Erythroblast (primary cell): ENCODE measurements at places on chromosomes 7 and 10.

DNA sequence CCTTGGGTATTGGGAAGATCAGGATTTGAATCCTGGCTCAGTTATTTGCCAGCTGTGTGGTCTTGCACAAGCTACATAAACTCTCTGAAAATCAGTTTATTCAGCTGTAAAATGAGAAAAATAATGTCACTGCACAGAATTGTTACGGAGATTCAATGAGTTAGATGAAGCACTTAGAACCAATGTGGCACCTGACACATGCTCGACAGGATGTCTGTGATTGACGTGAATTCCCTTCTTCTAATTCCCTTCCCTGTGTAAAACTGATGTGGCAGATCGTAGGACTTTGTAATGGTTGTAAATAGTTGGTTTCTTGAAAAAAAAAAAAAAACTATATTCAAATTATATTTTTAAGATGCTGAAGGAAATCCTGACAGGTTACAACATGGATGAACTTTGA is 249.9 kb upstream of the MKLN1 start:
- DNase-seq: no peak

DNA sequence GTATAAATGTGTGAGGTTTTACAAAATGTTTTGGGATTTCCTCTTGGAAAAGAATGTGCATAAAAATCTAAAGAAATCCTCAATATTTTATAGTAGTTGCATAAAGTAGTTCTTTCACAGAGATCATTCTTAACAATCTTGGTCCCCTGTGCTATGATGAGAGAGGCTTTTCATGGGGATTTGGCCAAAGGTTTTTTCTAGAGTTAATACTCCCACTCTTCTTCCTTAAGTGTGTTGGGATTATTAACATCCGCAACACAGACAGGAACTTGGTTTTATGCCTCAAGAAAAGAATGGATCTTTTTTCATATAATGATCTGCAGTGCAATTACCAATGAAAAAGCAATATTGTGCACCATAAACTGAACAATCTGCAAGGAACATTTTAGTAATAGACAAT is 71.5 kb downstream of the AGMO start:
- no peak for DNase-seq

DNA sequence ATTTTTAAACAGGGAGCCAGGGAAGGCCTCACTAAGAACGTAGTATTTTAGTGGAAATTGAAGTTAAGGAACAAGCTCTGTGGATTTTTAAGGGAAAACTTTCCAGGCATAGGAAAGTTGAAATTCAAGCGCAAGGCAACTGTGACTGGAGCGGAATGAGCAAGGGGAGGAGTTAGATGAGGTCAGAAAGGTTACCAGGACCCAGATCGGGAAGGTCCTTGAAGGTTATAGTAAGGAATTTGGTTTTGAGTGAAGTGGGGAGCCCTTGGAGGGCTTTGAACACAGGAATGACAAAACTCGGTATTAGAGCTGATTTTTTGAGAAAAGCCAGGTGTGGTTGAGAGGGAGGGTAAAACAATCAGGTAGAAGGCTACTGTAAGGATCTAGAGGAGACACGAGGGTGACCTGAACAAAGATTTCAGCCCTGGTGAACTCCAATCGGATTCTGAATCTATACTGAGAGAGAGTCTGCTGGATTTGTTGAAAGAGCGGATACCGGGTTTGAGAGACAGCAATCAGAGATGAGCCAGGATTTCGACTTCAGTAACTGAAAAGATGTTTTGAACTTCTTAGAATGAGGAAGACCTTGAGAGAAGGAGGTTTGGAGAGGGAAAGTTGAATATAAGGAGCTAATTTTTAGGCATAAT is 1013.9 kb downstream of the NRG3 start:
- DNase-seq: no peak

GRCh38 chr10:110774069-110775019 is 97.4 kb upstream of the PDCD4 start:
- DNase-seq: peak; percentile 45

DNA sequence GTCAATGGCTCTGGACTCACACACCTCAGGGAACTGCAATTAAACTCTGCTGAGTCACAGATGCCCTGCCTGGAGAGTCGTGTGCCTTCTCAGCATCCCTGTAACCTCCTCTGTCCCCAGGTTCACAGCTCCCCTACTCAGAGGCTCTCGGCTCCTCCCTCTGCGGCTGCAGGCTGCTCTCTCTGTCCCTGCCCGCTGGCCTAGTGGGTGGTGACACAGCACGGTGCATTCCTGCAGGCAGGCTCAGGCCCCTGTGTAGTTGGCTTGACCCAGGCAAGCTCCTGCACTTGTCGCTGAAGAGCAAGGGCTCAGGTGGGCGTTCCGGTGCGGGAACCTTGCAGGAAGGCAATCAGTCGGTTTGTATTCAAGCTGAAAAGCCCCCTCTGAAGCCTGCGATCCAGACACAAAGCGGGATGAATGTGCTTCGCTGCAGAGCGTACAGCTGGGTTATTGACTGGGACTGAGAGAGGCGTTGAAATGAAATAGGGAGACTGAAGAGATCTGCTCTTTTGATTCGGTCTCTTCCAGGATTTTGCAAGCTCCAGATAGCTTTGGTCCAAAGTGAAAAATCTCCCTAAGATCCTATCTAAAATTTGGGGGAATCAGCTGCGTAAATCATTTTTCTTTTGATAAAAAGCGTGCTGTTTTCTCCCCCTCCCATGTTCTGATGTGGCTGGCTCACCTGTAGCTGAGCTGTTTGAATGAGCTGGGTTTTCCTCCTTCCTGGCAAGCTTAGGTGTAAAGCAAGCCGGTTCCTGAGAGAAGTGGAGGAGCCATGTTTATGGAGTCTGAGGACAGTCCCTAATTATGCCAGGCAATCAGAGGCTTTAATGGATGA is 208.7 kb upstream of the PHYHIPL start:
- no peak for DNase-seq

DNA sequence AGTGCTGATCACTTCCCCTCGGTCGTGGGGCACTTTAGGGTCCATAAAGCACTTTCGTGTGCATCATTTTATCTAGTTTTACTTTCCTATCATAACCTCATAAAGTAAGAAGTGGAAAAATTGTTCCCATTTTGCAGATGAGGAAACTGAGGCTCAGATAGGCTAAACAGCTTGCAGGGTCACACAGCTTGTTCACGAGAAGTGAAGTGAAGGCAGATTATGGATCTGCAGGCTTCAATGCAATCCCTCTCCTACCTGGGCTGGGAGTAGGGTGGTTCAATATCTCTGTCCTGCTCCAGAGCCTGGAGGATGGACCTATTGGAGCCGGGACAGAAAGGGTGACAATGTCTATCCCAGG is 10.8 kb upstream of the ZNF467 start:
- no peak for DNase-seq

- DNase-seq: no peak
Observed at GRCh38 chr7:127287133-127287532, 34.4 kb upstream of the GRM8 start.

GRCh38 chr7:129864042-129864441 is 88.7 kb downstream of the UBE2H start:
- no peak for DNase-seq

DNA sequence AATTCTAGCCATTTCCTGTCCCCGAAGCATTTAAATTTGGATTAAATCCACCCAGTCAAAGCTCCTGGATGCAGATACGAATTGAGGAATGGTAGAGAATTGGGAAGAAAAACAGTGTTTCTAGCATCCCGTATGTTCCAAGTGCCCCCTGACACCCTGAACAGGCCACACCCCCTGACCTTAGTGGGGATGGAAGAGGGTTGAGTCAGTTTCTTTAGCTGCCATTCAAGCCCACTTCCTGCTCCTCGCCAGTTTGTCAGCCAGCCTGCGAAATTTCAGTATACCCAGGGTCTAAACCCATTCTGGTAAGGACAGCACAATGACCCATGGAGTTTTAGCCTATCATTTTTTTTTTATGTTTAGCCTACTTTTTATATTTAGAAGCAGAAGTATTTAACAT is 101.1 kb downstream of the PKD1L1 start:
- no peak for DNase-seq

- no peak for DNase-seq
Observed at GRCh38 chr7:86768967-86769760, 125.5 kb downstream of the GRM3 start.

GRCh38 chr7:127905491-127906330 is 125.5 kb downstream of the LRRC4 start:
- DNase-seq: no peak

DNA sequence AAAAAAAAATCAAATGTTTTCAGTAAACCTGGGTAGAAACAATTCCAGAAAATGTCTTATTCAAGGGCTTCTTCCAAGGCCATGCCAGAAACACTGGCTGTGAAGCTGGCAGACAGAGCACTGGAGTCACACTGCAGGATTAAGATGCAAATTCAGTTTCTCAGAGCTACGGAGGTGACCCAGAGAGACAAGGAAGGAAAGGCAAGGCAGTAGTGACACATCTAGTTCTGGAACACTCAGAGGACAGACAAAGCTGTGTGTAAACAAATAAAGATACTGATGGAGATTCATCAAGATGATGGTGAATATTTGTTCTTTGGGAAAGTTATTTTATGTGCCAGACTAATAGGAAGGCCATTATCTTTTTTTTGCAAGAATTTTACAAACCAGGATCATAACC is 608.3 kb upstream of the C7orf33 start:
- DNase-seq: no peak

- no peak for DNase-seq
Observed at GRCh38 chr10:60525716-60526585, 136.3 kb upstream of the ANK3 start.

- DNase-seq: no peak
Observed at GRCh38 chr10:124474514-124475070, 13.0 kb downstream of the LHPP start.

- DNase-seq: no peak
Observed at GRCh38 chr7:112211348-112211907, 4.9 kb downstream of the ZNF277 start.

DNA sequence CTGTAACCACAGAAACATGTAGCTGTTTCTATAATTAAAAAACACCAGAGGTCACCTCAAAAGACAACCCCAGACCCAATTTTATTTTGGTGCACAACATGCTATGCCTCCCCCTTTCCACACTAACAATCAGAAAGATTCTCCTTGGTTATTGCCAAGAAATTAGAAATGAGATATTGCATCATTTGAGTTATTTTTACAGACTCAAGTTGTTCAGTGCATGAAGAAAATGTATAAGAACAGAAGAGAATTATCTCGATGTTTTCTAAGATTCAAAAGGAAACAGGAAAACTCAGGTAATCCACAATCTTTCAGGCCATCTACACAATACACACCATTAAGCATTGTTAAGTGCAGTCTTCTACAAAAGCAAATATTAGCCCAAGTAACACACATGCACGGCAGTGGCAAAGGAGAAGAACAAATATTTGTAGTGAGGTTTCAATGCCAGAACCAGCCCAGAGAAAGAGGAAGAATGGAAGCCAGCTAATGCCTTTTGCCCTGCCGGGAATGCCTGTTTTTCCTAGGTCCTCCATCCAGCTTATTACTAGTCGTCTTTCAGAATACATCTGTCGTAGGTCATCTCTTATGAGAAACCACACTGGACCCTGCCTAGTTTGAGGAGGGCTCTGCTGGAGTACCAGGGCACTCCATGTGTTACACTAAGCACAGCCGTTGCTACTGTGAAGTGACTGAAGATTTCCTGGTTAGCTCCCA is 67.6 kb upstream of the C1GALT1 start:
- DNase-seq: no peak

- no peak for DNase-seq
Observed at GRCh38 chr10:16001581-16001980, 141.3 kb upstream of the MINDY3 start.

- no peak for DNase-seq
Observed at GRCh38 chr7:23043441-23043840, 29.5 kb upstream of the HYCC1 start.

GRCh38 chr10:115939101-115939854 is 333.7 kb downstream of the GFRA1 start:
- DNase-seq: no peak

DNA sequence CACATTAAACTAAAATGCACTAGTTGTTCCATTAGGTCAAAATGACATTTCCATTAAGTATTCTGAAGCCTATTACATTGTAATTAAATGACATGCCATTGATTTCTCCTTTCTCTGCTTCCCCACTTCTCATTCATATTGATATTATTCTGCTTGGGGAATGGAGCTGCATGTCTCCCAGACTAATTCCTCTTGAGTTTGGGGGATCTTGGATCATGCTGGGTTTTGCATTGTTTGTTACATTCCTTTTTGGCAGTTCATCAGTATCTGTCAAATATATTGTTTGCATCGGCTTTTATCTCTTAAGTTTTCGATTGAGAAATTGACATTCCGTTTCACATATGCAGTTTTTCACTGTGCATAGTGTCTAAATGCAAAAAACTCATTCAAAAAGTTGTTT is 65.1 kb upstream of the CYP26C1 start:
- DNase-seq: no peak

- no peak for DNase-seq
Observed at GRCh38 chr10:22823109-22823508, 104.7 kb upstream of the ARMC3 start.

GRCh38 chr10:132186488-132187429 is at the start of gene DPYSL4:
TSS of gene DPYSL4 (plus strand) at chr10:132186948. CDS start at chr10:132187064, 116 bp downstream.
- peak; percentile 43 for DNase-seq

GRCh38 chr7:90180011-90180585 is 25.8 kb downstream of the STEAP1 start:
- no peak for DNase-seq

DNA sequence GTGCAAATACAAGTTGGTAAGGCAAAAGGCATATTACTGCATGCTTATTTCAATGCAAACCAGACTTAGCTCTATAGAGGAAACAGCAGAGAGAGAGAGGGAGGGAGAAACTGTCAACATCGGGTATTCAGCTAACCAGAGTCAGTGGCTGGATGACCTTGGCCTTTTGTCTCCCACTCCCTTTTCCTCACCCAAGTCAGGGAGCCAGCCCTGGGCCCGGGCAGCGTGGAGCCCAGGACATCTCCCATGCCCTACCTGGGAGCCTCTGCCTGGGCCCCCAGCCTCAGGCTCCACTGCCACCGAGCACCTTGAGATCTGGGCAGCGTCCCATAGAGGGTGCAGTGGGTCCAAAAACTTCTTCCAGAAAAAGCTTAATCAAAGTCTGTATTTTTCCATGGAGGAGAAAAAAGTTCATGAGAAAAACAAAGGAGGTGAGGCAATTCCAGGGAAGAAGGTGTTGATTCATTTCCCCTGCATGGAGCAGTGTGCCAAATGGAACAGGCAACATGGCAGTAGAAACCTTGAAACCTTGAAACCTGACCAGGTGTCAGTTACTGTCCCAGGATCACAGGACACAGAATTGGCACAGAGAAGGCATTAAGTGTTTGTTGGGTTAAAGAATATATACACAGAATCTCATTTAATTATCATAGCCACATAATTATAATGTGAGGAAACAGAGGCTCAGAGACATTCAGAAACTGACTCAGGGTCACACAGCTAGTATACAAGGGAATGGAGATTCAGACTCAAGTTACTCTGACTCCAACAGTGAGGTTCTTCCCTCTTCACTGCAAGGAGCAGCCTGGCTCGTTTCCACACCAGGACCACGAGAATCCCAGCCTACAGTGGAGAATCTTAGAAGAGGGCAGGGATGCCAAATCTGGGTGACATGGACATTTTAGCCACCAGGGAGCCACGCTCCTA is 5.8 kb upstream of the NCOA4 start:
- no peak for DNase-seq
